ENCODE measurements at places on chromosomes 11 and 22.

DNA sequence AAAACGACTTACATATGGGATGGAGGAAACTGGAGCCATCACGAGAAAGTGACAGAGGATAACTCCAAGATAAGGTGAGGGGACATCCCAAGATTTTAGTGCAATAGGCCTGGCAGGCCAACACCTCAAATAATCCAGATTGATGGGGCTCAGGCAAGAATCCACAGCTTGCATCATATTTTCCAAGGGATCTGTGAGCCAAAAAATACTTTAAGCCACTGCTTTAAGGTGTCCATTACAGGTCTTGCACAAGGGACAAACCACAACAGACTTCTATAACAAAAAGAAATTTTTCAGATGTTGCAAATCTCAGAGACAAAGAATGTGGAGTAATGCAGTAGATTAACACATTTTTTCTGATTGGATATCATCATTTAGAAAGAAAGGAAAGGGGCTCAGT is 45.6 kb downstream of the DENND5A start:
- no peak for DNase-seq
- H3K4me1 ChIP-seq = peaks cover 7% of the 10 kb centered on the region
- H3K27ac ChIP-seq = peak overlapping the region; percentile 2
- H3K36me3 ChIP-seq = no peaks in the 10 kb centered on the region

DNA sequence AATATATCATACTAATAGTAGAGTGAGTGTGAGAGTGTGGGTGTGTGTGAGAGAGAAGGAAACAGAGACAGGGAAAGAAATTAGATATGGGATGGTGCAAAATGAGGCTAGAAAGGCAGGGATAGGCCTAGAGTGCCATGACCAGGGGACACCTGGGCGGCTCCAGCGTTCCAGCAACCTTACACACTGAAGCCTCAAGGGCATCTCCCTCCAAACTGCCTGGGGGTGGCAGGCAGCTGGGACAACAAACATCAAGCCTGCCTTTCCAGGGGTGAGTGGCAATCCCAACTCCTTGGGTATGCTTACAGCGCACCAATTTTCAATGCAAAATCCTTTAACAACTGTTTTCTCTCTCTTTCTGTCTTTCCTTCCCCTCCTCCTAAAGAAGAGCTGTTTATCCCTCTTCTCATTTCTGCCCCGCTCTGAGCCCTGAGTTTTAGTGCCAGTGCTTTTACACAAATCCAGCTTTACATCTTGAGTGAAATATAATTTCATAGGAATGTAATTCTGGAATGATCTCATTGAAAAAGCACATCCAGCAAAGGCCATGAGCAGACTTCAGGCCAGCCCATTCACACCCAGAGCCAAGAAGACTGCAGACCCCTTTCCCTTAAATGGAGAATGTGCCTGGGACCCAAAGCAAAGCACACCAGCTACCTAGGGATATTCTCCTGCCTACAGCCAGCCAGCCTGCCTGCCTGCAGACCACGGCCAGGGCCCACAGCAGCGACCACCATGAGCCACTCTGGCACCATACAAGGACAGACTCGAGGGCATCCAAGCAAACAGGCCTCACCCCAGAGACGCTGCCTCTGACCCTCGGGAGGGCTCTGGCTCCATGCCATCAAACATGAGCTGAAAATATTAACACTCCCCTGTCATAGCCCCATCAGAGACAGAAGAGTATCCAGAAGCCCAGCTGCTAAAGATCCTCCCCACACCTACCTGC is 90.3 kb downstream of the RPL27A start:
- peaks cover 5% of the 10 kb centered on the region for H3K36me3 ChIP-seq
- H3K27ac ChIP-seq = no peak overlapping the region
- no peaks in the 10 kb centered on the region for H3K27me3 ChIP-seq
- no peak for DNase-seq

- no peaks in the 10 kb centered on the region for H3K36me3 ChIP-seq
- DNase-seq = no peak
- no peaks in the 10 kb centered on the region for H3K27me3 ChIP-seq
- H3K4me1 ChIP-seq = no peaks in the 10 kb centered on the region
- H3K4me3 ChIP-seq = no peak overlapping the region
Observed at GRCh38 chr11:77308838-77309237, 7.4 kb upstream of the GDPD4 start.

DNA sequence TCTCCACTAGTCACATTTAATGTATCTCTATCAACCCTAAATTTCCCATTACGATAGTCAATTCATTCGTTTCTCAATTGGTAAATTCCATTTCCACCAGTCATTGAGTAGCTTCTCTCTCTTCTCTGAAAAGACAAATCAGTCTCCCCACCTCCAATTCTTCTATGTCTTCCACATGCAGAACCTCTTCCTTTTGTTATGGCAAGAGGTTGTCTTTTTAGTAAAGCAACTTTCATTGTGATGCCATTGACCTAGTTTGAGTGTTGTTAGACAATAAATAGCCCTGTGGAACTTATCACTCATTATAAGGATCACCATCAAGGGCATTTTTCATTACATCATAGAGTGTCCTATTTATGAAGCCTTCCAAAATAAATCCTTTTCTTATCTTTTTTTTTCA is 340.9 kb downstream of the LRRC4C start:
- DNase-seq = no peak
- no peaks in the 10 kb centered on the region for H3K4me1 ChIP-seq
- H3K36me3 ChIP-seq = no peaks in the 10 kb centered on the region
- no peak overlapping the region for H3K4me3 ChIP-seq
- H3K27me3 ChIP-seq = no peaks in the 10 kb centered on the region

GRCh38 chr22:20783844-20784723 is 10.2 kb downstream of the SERPIND1 start:
- no peak overlapping the region for H3K27ac ChIP-seq
- DNase-seq = no peak
- no peaks in the 10 kb centered on the region for H3K27me3 ChIP-seq
- H3K4me3 ChIP-seq = no peak overlapping the region
- H3K36me3 ChIP-seq = peaks cover 11% of the 10 kb centered on the region

DNA sequence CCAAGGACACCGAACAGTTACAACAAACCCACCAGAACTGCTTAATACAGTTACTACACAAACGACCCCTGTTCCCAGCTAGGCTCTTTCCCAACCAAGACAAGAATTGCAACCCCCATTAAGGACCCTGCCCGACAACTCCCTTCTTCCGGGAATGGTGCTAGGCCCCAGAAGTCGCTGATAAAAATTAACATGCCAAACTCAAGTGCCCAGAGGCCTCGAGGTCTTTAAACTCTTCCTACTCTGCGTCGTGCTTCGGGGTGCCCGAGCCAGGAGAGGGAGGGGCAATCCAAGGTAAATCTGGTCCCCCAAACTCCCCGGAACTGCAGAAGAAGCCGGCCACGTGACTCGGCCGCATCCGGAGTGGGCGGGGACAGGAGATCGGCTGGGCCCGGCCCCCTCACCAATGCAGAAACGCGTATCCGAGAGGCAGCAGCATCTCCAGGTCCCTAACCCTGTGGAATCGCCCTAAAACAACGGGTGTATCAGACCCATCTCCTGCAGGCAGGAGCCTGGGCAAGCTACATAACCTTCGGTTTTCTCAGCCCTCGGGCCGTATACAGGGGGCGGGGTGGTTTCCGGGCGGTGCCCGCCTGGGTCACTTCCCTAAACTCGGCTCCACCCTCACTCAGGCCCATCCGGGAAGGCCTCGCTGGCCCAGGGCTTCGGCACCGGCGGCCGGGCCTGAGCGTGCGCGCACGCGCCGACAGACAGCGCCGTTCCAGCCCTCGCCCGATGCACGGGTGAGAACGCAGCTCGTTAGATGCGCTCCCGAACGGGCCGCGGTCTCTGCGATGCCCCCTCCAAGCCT is 1.1 kb downstream of the CFL1 start:
- peak overlapping the region; percentile 95 for H3K27ac ChIP-seq
- no peaks in the 10 kb centered on the region for H3K27me3 ChIP-seq
- H3K4me1 ChIP-seq = peaks cover 27% of the 10 kb centered on the region

GRCh38 chr11:13663631-13664071 is 4.8 kb upstream of the FAR1 start:
- no peak overlapping the region for H3K4me3 ChIP-seq
- H3K4me1 ChIP-seq = peaks cover 6% of the 10 kb centered on the region
- H3K36me3 ChIP-seq = peaks cover 5% of the 10 kb centered on the region

DNA sequence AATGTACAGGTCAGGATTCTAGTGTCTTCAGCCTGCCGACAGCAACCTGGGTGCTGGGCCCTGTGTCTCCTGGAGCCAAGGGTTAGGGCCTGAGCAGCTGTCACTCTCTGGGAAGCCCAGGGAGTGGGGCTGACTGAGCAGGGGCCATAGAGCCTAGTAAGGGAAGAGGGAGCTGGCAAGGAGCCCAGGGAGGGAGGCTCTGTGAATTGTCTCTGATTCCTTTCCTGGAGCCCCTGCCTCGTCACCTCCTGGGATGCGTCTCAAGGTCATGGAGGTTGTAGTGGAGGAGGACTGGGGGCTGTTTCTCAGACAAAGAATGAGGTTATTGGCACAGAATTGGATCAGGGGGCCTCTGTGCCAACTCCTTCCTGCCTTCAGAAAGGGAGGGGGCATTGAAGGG is 11.8 kb downstream of the SOX10 start:
- no peak overlapping the region for H3K27ac ChIP-seq
- peaks cover 5% of the 10 kb centered on the region for H3K4me1 ChIP-seq
- H3K4me3 ChIP-seq = no peak overlapping the region
- peaks cover 18% of the 10 kb centered on the region for H3K36me3 ChIP-seq
- no peak for DNase-seq
- no peaks in the 10 kb centered on the region for H3K27me3 ChIP-seq

DNA sequence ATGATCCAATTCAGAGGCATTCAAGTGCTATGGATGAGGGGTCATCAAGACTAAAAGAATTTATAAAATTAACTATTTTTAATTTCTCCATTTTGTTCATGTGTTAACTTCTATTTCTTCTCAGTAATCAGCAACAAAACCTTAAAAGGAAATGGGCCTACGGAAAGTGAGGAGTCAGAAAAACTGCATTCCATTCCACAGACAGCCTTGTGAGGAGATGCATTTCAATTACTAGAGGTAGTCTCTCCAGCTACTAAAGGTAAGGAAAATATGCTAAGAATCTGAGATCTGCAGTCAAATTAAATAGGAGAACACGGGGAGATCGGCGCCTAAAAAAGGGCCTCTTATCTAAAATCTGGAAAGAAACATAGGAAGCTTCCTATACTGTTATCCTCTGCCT is 661.7 kb downstream of the DLG2 start:
- H3K27ac ChIP-seq = no peak overlapping the region
- H3K27me3 ChIP-seq = no peaks in the 10 kb centered on the region
- no peak overlapping the region for H3K4me3 ChIP-seq
- no peak for DNase-seq
- H3K36me3 ChIP-seq = no peaks in the 10 kb centered on the region

- no peaks in the 10 kb centered on the region for H3K36me3 ChIP-seq
- peaks cover 2% of the 10 kb centered on the region for H3K27me3 ChIP-seq
- DNase-seq = no peak
- H3K4me1 ChIP-seq = peaks cover 7% of the 10 kb centered on the region
- H3K4me3 ChIP-seq = no peak overlapping the region
Observed at GRCh38 chr11:75174781-75175370, 24.0 kb downstream of the SLCO2B1 start.

DNA sequence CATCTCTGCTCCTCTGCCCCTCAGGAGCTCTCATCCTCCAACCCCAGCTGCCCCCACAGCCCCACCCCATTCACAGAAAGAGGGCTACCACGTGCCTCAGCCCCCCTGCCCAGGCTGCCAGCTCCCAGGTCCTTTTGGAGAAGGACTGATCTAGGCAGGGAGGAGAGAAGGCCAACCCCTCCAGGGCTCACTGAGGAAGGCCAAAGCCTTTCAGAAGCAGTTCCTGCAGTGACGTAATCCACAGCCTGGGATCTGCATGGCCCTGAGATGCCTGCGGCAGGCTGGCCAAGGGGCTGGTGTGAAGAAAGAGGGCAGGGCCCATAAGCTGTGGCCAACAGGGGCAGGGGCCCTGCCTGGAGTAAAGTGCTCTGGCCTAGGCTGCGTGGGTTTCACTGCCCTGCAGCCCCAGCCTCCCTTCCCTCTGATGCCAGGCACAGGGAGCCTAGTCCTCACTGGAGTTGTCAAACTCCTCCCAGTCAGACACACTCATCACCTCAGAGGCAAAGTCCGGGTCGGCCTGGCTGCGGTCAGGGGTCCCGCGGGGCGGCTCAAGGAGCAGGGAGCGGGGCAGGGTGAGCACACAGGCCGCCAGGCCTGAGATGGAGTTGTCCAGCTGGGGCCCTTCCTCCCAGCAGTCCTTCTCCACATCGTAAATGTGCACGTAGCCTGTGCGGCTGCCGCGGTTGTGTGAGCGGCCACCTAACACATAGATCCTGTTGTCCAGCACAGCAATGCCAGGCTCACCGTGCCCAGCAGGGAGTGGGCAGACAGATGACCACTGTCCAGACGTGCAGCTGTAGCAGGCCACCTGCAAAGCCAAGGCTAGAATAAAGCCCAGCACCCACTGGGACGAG is 4.2 kb upstream of the SCARF2 start:
- peaks cover 7% of the 10 kb centered on the region for H3K4me1 ChIP-seq
- peaks cover 17% of the 10 kb centered on the region for H3K36me3 ChIP-seq
- no peak overlapping the region for H3K27ac ChIP-seq
- DNase-seq = no peak
- peaks cover 12% of the 10 kb centered on the region for H3K27me3 ChIP-seq
- H3K4me3 ChIP-seq = no peak overlapping the region
